Effector CD4-positive, alpha-beta T cell (primary cell): ENCODE measurements at places on chromosomes 3 and 15.

DNA sequence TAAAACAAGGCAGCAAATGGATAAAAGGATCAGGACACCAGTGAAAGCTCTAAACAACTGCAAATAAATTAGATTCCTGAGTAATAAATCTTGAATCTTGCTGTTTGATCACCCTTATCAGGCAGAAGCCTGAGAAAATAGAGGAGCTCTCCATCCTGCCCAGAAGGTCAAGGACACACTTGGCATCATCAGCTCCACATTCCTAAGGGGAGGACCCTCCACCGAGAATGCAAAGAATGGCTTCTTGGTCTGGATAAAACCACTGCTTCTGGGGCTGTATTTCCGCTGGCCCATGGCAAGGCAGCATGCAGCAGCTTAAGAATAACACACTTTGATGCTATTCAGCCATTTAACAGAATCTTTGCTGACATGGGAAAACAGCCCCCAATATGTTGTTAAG is 108.9 kb upstream of the TSC22D2 start:
- DNase-seq: no peak

GRCh38 chr15:91127236-91127955 is 27.3 kb downstream of the SV2B start:
- DNase-seq: no peak

DNA sequence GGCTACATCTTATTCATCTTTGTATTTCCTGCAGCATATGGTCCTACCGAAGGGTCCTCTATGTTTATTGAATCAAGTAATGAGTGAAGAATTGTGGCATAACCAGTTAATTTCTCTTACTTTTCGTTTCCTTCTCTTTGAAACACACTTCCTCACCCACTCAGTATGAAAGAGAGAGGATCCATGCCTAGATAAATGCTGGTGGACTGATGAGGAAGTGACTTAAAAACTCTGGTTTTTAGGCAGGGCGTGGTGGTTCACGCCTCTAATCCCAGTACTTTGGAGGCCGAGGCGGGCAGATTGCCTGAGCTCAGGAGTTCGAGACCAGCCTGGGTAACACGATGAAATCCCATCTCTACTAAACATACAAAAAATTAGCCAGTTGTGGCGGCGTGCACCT is 2.2 kb upstream of the MB21D2 start:
- no peak for DNase-seq

GRCh38 chr15:50940506-50940905 is 32.0 kb downstream of the AP4E1 start:
- DNase-seq: no peak

- no peak for DNase-seq
Observed at GRCh38 chr3:52530918-52531826, 2.5 kb downstream of the NT5DC2 start.

DNA sequence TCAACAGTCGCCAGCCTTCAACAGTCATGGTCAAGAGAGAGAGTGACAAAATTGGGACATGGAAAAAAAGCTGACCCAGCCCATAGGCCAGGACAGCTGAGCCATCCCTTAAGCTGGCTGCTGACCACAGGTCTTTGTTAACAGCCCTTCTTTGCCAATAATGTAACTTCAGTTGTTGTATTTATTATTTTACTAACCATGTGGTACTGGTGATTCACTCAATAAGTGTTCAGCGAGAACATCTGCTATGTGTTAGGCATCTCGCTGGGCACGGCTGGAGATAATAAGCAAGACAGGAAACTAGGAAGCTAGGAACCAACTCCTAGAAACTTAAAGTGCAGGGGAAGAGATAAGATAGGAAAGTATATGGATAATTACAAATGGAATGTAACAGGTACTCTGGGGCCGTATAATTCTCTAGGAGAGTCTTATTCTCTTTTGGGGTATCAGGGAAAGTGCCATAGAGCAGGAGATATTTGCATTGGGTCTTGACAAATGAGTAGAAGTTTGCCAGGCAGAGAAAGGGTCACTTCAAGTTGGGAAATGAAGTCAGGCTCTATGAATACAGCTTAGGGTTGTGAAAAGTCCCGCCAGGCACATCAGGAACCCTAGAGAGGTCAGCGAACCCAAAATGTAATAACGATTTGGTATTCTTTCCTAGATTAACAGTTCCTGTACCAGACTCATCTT is 84.0 kb upstream of the TRA2B start:
- DNase-seq: no peak
